ENCODE measurements at places on chromosomes 2 and 18.

DNA sequence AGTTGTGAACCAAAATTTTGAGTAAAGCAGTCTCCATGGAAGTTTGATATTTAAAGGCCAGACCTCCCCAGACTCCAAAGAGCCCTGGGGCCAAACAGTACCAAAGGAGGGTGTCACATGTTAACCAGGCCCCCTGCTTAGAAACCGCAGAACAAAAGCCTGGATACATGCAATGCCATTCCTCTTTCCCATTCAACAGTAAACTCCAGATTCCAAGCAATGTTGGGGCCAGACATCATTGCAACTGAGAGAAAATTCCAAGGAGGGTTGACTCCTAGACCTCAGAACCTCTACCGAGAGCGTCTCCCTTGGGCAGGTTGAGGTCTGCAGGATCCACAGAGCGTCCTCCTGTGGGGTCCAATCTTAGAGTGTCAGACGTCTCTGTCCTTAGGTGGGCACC lies 404.4 kb upstream of the SYT4 start:
- no peak for DNase-seq

DNA sequence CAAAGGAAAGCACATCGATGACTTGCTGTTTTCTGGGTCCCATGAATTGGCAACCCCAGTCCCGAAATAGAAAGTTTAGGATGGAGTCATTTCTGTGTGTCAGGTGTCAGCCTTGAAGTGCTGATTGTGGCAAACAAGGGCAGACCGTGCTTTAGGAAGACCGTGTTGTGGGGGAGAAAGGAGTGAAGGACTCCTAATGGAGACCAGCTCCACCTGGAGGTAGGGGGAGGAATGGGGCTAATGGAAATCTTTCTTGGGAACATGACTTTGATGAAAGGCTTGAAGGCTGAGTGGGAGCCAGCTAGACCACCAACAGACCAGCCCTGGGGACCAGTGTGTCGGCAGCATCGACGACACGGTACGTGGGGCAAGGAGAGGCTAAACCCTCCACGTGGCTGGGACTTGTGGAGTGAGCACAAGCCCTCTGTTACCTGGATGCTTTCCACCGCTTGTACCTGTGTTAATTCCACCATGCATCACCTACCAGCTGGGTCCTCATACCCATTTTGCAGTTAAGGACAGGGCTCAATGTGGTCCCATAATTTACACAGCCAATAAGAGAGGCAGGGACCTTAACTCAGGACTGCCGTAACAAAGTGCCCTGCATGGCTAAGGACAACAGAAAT lies 104.2 kb downstream of the SH3BP4 start:
- DNase-seq, result no peak

DNA sequence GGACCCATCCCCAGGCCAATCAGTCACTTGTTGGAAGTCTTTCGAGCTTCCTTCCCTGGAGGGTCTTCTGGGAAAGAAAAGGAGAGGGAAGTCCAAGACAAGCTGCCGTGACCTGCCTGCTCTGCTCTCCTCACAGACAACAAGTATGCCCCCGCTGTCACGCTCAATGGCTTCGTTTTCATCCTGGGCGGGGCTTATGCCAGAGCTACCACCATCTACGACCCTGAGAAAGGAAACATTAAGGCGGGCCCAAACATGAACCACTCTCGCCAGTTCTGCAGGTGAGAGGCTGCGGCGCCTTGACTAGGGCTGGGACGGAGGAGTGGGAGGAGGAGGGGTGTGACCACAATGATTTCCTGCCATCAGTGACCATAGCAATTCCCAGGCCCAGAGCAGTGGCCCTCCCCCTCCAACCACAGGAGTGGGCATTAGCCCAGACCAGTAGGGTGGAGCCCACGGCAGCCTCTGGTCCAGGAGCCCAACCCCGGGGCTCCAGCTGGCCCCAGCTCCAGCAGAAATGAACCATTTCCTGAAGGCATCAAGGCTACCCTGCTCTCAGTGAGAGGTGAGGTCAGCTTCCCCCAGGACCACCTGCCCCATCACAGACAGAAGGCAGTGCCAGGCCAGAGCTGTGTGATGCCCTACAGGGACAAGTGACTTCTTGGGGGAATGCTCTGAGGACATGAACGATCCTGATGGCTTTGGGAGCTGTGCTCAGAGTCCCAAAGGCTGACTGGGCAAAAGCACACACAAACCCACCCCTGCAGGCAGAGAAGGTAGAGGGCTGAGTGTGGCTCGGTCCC lies 223.1 kb downstream of the ATAD2B start:
- DNase-seq, result no peak

DNA sequence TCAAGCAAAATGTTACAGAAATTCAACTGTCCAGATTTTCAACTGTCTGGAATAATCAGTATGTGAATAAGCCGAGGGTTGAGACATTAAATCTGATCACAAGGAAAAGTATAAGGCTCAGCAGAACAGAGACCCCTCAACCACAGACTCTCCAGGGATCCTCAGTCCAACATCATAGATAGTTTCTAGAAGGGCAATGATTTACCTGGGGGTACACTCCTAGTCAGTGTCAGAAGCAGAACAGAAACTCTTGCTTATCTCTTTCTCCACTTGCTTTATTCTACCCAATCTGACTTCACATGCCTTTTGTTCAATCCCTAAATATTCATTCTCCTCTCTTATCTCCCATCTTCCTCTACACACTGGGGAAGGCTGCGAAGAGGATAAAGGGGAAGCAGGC lies 36.4 kb downstream of the ICOS start:
- no peak for DNase-seq

DNA sequence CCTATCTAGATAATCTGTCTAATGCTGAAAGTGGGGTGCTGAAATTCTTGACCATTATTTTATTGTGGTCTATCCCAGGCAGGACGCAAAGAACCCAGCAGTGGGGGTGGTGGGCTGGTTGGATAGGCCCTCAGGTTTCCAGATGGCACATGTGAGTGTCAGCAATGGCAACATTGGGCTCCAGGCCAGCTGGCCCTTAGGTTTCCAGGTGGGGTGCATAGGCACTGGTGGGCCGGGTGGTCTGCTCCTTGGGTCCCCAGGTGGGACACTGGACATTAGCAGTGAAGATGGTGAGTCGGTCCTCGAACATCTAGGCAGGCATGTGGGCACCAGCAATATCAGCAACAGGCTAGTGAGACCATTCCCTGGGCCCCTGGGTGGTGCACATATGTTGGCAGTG lies 680.3 kb upstream of the ACVR2A start:
- DNase-seq, result no peak

DNA sequence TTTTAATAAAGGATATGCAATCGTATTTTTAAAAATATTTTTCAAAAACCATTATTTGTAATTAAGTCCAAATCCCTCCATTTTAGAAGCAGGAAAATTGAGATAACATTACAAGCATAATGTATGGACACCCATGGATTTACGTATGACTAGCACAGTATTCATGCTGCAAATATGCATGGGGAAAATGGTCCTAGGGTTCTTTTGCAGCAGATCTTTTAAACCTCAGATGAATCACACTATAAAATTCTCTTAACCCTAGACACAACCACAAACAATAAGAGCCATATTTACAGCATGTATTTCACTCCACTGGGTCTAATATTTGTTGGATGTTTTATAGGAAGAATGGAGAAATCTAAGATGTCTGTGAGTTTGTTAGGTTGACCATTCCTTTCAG lies 453.4 kb downstream of the TGIF1 start:
- DNase-seq, result no peak

Data from activated T-helper 1 cell treated with anti-CD3 and anti-CD28 coated beads, Interleukin-2, amount 50 U/mL, for 16 hours (primary cell).